ENCODE measurements at places on chromosomes 5 and 9.

DNA sequence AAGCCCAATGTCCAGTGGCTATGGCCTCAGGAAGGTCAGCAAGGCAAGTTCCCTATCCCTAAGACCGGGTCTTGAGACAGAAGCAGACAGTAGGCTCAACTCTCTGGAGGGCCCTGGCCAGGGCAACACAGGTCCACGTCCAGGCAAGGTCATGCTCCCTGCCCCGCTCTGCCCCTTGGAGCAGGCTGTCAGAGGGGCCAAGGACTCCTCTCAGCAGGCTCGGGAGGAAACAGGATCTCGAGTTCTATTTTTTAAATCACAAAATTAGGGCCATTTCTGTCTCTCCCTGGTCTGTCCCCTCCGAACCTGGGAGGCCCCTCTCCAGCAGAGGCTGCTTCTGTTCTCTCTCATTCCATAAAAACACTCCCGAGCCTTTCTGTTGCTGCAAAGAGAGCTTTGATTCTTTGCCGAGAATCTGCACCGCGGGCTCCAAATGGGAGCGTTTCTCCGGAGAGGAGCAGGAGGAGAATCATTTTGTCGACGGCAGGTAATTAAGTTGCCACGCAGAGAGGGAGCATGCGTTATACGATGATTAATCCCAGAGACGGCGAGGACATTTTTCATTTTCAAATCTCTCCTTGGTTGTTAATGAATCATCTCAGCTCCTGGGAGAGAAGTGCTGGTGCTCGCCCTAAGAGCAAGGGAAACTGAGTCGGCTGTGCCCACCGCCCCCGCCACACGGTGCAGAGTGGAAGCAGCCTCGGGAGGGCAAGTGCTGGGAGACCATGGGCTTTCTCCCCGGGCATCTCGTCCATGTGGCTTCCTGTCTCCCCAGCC, 24.5 kb upstream of the FCN1 start:
- no peak for DNase-seq

GRCh38 chr5:159442206-159442850, 112.0 kb upstream of the IL12B start:
- no peak for DNase-seq

DNA sequence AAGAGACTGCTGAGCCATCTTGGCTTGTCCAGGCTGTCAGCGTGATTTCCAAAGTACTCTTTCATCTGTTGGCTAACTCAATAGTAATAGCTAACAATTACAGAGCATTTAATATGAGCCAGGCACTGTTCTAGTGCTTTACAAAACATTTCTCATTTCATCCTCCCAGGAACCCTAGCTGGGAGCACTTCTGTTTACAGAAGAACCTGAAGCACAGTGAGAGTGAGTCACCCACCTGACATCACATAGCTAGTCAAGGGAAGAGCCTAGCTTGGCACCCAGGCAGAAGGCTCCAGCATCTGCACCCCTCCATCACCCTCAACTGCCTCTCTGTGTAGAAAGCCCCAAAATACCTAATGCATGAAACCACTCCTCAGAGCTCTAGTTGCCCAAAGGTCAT, 57.5 kb upstream of the IQGAP2 start:
- no peak for DNase-seq

GRCh38 chr5:87127956-87128687, 139.6 kb upstream of the RASA1 start:
- no peak for DNase-seq

DNA sequence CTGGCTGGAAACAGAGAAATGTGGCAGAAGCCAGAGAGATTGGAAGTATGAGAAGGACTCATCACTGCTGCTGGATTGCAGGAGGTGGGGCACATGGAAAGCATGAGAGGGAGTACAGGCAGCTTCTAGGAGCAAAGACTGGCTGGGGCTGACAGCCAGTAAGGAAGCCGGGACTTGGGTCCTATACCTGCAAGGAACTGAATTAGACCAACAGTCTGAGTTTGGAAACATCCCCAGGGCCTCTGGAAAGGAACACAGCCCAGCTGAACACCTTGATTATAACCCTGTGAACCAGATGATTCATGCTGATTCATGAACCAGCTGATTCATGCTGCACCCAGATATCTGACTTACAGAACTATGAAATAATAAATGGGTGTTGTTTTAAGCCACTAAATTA, 93.4 kb downstream of the OSTF1 start:
- DNase-seq, result no peak

GRCh38 chr5:107393851-107394250, 276.9 kb downstream of the EFNA5 start:
- no peak for DNase-seq

- peak; percentile 76 for DNase-seq
Measured at GRCh38 chr9:131656356-131657036, 83.4 kb downstream of the RAPGEF1 start.

GRCh38 chr5:28374492-28374967, 1336.1 kb upstream of the CDH9 start:
- no peak for DNase-seq

DNA sequence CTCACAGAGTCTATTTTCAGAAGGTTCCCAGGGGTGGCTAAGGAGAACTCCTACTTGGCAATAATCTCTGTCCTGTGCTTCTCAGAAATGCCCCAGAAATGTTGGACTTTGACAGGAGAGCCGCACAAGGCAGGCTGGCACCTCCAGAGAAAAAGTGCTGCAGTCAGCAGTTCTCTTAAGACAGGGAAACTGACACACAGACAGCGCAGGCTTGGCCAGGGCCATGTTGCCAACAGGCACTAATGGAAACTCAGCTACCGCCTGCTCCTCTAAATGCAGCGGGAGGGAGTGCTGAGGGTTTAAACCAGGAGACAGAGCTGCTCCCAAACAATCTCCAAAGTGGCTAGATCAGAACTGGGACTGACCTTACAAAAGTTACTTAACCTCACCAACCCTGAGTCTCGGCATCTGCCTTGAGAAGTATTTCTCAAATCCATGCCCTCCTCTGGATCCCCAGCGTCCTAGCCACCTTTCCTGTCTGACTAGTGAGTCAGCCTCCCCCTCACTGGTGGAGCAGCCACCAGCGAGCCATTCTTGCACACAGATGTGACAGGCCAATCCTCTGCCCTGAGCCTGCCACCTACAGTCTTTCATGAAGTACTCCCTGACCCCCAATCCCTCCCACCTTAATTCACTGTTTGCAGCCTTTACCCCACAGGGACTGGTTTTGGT, 186.4 kb downstream of the CDK5RAP2 start:
- no peak for DNase-seq

DNA sequence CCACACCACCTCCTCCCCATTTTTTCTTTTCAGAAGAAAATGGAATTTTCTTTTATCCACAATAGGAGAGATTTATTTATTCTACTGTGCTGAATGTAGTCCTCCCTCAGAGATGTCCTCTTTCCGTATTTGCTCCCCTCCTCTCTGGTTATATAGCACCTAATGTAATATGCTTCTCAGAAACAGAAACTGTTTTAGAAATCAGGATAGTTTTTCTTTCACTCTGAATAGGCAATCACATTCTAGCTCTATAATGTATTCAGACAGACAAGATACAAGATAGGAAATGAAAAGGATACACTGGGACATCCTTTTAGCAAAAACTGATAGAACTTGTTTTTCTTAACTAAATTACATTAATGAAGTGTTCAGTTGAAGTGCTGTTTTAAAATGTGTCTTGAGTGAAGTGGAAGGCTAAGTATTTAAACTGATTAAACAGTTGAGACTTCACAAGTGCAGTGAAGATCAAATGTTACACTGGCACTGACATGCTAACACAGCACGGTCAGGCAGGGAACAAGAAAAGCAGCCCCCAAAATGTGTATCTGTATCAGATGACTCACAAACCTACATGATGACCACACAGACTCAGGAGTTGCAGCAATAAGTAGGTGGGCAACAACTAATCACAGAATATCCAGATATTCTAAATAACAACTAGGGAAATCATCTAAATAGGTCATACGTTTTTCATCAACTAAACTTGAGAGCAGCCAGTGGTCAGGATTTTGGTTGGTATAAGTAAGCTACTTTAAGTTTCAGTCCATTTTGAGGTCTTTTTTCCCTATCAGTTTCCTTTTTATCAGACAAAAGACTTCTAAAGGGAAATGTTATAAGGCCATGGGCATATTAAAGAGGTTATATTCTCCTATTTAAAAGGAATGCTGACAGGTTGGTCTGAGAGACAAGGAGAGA, 260.4 kb downstream of the MLLT3 start:
- DNase-seq, result no peak

DNA sequence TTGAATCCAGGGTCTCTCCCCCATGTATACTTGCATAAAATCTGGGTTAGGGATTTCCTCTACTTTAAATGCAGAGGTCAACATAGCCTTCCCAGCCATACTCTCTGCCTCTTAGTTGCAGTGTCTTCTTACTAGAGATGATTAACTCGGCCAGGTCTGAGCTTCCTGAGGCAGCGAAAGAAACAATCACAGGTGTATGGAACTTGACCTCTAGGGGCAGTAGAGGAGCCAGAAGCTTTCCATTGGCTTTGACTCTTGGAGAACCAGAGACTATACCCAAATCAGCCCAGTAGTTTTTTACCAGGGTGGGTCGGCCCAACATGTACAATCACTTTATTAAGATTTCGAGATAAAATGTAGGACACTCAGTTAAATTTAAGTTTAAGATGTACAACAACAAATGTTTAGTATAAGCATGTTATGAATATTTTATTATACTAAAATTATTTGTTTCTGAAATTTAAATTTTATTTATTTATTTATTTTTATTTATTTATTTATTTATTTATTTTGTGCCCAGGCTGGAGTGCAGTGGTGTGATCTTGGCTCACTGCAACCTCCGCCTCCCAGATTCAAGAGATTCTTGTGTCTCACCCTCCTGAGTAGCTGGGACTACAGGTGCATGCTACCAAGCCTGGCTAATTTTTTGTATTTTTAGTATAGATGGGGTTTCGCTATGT, 48.0 kb upstream of the DMRT3 start:
- DNase-seq, result no peak

GRCh38 chr9:95029720-95030119, 287.8 kb downstream of the FANCC start:
- DNase-seq, result no peak

- DNase-seq, result no peak
Measured at GRCh38 chr9:96020792-96021550, 145.5 kb downstream of the ERCC6L2 start.

- no peak for DNase-seq
Measured at GRCh38 chr5:60633341-60633740, 66.6 kb downstream of the DEPDC1B start.

DNA sequence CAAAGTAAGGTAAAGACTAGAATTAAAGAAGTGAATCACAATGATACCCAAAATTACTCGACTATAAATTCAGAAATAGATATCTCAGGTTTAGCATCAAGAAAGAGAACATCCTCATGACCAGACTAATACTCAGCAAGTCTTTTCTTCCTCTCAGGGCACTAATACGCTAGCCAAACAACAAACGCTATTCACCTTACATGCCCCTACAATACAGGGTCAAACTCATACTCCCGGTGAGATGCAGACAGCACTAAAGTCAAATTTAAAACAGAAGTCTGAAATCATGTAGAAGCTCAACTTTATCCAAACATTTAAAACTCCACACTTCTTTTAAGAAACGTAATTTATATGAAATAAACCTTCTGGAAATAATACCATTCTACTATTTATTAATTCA, 5.6 kb downstream of the PFDN1 start:
- DNase-seq, result no peak

DNA sequence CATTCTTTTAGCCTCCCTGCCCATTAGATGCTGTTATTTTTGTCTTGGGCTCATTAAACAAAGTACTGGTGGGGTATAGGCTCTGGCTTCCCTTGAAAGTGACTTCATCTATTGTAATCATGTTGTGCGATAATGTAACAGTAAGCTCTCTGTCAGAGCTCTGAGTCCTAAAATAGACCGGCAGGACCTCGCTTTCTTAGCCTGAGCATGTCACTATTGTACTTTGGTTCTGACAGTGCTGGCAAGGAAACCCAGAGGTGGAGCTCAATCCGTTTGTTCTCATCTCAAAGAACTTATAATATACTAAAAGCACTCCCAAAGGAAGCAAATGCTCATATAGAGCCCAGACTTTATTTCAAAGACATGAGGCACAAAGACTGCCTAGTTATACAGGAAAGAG, 339.1 kb upstream of the CCNH start:
- no peak for DNase-seq

GRCh38 chr5:113778147-113778546, 264.7 kb downstream of the YTHDC2 start:
- no peak for DNase-seq

DNA sequence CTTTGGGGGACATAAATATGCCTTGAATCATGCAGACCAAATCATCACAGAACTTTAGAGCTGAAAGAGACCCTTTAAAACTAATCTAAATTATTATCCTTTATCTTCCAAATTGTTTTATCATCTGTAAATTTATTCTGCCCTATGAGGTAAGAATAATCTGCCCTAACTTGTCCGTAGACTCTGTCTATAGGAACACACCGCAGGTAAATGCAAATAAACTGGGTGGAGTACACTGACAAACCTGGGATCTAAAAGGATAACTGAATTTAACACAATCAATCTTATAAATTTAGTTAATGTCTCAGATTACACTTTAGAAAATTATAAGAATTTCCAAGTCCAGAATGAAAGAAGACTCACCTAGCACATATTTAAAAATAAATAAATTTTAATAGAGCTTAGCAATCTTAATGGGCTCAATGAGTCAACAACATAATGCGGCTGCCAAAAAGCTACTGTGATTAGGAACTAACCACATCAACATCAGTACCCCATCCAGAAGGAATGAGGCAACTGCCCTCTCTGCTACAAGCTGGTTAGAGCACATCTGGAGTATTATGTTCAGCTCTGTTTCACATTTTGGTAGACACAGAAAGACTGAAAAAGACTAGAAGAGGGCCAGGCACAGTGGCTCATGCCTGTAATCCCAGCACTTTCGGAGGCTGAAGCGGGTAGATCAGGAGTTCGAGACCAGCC, 5.6 kb downstream of the MEGF9 start:
- DNase-seq, result no peak

DNA sequence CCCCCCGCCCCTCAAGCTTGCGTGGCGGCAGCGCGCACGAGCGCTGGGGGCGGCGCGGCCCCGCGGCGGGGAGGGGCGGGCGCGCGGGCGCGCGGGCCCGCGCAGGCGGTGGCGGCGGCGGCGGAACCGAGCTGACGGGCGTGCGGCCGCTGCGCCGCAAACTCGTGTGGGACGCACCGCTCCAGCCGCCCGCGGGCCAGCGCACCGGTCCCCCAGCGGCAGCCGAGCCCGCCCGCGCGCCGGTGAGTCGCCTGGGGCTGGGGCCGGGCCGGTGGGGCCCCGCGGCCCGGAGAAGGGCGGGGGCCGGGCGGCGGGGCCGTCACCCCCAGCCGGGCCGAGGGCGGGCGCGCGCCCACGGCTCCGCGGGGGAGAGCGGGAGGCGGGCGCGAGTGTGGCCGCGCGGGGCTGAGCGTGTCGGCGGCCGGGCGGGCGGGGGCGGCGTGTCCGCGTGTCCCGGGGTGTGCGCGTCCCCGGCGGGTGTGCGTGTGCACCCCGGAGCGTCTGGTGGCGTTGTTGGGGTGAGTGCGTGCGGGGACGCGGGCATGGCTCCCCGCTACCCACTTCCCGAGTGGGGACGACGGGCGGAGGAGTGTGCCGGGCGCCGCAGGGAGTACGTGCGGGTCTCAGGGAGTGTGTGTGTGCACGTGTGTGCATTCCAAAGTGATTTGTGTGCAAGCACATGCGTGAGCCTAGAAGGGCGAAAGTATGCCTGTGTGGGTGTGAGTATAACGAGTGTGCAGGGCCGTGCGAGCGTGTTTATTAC, at the start of gene NEK6:
TSS of gene NEK6 (plus strand) at position 106 of the 763 bp plus-strand sequence. CDS start 44,016 bp downstream, outside the sequence.
- peak; percentile 16 for DNase-seq

- DNase-seq, result no peak
Measured at GRCh38 chr9:73643379-73644013, 491.8 kb downstream of the ANXA1 start.

GRCh38 chr9:15786616-15787015, 233.8 kb downstream of the CCDC171 start:
- no peak for DNase-seq
